ENCODE measurements at places on chromosomes 16 and 17.

DNA sequence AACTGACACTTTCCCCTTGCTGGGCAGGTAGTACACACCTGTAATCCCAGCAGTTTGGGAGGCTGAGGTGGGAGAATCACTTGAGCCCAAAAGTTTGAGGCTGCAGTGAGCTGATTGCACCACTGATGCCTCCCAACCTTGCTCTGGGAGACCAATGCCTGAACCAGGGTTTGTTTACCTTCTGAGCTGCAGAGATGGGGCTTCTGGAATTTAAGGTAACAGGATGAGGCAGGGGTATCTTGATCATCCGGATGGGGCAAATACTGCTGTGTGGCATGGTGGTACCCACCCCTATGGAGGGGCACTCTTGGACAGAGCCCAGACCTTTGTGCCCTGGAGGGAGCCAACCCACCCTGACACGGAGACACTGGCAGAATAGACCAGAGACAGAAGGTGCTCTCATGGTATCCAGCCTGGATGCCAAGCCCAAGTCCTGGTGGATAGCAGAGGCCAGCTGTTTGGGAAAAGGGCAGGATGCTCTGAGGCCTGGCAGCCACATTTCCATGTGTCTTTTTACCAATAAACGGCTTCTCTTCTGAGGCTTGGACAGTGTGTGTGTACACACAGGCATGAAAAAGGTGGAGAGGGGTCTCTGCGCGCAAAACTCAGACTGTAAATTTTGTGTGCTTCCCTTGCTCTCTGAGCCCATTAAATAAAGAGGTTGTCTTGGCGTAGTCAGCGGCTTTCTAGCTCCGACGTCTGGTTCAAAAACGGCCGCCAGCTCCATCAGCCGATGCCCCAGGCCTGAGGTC lies 4.4 kb downstream of the ZNF48 start:
- no peak for DNase-seq

DNA sequence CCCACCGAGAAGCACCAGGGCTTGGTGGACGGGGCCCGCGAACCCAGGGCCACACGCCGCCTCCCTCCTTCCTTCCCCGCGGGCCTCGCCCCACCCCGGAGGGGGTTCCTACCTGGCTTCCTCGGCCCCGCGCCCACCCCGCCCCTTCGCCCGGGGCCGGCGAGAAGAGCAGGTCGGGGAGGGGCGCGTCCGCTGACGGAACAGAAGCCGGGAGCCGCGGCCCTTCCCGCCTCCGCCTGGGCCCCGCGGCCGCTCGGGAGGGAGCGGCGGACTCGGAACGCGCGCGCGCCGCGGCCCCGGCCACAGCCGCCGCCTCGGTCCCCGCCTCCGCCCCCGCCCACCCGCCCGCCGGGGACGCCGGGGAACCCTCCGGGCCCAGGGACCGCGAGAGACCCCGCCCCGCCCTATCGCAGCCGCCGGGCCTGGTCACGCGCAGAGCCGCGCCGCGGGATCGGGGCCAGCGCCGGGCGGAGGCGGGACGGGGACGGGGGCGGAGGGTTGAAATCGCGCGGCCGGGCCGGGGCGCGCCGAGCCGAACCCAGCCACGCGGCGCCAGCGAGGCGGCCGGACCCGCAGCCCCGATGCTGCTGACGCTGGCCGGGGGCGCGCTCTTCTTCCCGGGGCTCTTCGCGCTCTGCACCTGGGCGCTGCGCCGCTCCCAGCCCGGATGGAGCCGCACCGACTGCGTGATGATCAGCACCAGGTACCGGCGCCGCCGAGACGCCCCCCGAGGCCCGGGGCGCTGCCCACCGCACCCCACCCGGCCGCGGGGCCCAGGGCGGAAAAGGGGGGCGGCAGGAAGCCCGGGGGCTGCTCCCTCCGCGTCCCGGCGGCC lies at the start of gene TLCD3A:
Gene TLCD3A (plus strand): TSS at position 530 of the 835 bp plus-strand sequence. CDS start 52 bp downstream, at position 582.
- DNase-seq = peak; percentile 40

- DNase-seq = no peak
Observed at GRCh38 chr17:30567231-30568116, 90.3 kb downstream of the GOSR1 start.

DNA sequence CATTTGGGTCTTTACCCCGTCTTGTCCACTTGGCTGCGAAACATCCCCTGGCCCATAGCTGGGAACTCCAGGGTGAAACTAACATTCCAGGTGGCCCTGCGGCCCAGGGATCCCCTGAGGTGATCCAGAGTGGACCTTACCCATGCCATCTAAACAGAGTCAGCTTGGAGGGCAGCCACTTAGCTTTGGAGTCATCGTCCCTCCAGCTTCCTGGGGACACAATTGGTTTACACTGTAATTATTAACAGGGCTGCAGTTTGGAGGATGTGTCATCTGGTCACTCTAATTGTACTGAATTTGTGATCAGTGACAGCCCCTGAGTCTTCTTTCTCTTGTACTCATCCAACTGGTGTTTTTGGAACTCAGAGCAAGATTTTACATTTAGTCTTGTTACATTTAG lies 149.9 kb downstream of the ENGASE start:
- DNase-seq = no peak

DNA sequence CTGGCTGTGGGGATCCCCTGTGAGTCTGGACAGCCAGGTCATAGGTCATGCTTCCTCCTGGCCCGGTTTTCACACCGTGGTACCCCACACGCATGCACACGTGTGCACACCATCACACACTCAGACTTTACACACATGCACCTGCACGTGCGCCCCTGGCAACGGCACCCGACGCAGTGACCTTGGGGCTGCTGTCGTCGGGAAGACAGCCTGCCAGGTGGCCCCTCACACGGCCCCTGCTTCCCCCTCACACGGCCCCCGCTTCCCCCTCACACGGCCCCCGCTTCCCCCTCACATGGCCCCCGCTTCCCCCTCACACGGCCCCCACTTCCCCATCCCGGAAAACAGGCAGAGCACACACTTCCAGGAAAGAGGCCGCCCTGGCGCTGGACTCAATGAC lies 45.1 kb downstream of the CBFA2T3 start:
- no peak for DNase-seq

- no peak for DNase-seq
Observed at GRCh38 chr16:54718376-54718775, 212.3 kb upstream of the IRX5 start.

DNA sequence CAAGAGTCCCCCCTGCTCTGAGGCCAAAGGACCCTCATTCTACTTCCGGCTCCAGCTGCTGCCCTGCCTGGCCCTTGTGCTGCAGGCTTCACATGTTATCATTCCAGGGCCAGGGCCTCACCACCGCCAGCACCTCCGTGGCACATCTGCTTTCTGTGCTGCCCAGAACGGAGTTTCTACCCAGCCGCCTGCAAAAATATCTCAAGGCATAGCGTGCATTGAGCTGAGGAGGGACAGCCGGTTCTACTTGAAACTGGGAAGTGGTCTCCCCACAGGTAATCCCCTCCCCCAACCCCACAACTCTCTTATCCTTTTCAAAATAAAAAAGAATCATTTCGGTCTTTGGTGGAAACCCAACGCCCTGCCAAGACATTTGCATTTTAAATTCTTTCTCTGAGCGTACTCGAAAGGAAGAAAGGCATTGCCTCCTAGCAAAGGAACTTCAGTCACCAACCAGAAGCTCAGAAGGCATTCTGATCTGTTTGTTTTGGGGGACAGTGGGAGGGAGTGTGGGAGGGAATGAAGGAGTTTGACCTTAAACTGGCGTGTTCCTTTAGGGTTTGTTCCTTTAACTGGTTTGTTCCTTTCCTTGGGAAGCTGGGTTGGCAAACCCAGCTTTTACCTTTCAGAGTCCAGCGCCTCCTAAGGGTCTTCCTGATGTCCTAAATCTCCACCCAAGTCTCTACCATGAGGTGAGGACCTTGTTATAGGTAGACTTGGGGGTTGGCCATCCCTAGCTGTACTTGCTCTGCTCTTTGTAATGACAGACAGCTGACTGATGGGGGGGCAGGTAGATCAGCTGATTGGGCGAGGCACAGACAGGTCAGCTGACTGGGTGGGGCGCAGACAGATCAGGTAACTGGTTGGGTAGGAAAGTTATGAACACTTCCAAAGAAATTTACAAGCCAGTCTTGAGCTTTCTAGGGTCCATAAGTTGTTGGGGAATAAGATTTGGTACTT lies 33.4 kb upstream of the PIK3R6 start:
- DNase-seq = no peak

DNA sequence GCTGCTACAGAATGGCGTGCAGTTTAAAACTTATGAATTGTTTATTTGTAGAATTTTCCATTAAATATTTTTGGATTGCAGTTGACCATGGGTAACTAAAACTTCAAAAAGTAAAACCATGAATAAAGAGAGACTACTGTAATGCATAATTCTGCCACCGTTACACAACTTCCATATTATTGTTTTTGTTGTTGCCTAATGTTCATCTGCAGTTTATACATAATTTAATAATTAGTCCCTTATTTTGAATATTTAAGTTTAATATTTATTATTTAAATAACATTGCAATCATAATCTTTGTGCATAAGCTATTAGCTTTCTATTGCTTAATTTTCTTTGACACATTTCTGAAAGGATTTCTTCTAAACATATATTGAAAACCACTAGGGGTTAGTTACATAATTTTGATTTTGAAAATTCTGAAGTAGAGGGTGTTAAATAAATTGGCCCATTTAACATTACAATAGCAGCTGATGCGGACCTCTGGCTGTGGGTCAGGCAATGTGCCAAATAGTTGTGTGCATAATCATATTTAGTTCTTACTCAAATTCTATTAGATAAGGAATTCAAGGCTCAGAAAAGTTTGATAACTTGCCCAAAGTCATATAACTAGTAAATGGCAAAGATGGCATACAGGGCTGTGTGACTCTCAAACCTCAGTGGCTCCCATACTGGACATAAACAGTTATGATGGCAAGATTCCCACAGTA lies 31.1 kb downstream of the PPM1E start:
- peak; percentile 25 for DNase-seq

- DNase-seq = peak; percentile 24
Observed at GRCh38 chr17:80151333-80151732, 4.4 kb upstream of the EIF4A3 start.

DNA sequence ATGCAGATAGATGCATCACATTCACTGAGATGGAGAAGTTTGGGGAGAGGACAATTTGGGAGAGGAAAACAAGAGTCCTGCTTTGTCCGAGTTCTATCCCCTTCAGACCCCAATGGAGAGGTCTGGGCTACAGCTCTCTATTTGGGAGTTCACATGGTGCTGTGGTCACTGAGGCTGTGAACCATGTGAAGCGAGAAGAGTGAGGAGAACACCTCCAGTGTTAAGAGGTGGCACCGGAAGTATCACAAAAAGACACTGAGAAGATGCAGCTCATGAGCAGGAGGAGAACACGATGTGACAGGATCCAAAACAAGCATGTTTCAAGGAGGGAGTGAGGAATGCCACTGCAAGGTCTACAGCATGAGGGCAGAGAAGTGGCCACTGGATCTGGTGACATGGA lies 39.7 kb downstream of the PIK3R5 start:
- no peak for DNase-seq

- DNase-seq = no peak
Observed at GRCh38 chr17:21078016-21078780, 35.4 kb upstream of the USP22 start.

- no peak for DNase-seq
Observed at GRCh38 chr17:81672504-81672903, 6.0 kb downstream of the CCDC137 start.

GRCh38 chr16:48824271-48824670 lies 214.3 kb upstream of the N4BP1 start:
- no peak for DNase-seq

DNA sequence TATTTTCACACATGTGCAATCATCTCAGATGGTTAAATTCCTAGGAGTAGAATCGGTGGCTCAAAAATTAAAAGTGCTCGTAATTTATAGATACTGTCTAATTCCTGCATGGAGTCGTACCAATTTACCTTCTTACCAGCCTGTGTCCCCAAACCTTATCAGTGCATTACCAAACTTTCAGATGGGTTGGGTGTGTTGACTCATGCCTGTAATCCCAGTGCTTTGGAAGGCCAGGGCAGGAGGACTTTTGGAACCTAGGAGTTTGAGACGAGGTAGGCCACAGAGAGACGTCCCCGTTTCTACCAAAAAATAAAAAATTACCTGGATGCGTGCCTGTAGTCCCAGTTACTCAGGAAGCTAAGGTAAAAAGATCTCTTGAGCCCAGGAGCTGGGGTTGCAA lies 34.5 kb upstream of the GPRC5B start:
- no peak for DNase-seq

- no peak for DNase-seq
Observed at GRCh38 chr16:22262460-22262859, 34.7 kb upstream of the POLR3E start.

DNA sequence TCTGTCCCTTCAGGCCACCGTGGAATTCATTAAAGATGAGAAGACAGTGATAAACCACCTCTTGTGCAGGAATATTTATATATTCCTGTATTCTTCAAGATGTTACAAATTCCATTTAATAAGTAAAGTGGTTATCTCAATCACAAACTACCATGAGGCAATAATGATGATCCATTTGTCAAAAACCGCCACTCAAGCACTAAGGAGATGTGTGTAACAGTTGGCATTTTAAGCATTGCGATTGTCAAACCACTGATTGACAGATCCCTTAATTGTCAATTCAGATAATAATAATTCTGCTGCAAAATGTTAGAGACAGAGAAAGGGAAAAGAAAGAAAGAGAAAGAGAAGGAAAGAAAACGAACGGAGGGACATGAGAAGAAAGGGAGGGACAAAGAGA lies 476.1 kb upstream of the RBFOX1 start:
- no peak for DNase-seq

GRCh38 chr17:72270273-72270924 lies 149.6 kb downstream of the SOX9 start:
- DNase-seq = peak; percentile 84

DNA sequence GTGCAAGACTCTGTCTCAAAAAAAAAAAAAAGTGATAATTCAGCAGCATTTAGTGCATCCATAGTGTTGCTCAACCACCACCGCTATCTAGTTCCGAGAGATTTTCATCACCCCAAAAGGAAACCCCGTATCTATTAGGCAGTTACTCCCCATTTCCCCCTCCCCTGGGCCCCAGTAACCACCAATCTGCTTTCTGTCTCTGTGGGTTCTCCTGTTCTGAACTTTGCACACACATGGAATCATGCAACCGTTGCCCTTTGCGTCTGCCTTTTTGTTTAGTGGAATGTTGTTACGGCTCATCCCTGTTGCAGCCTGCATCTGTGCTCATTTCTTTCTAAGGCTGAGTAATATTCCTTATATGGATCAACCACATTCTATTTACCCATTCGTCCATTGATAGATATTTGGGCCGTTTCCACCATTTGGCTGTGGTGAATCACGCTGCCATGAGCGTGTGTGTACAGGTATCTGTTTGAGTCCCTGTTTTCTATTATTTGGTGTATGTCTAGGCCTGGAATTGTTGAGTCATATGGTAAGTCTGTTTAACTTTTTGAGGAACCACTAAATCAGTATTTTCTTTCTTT lies 8.7 kb upstream of the SYNGR2 start:
- DNase-seq = no peak

- no peak for DNase-seq
Observed at GRCh38 chr16:12026741-12027490, 50.4 kb downstream of the SNX29 start.

DNA sequence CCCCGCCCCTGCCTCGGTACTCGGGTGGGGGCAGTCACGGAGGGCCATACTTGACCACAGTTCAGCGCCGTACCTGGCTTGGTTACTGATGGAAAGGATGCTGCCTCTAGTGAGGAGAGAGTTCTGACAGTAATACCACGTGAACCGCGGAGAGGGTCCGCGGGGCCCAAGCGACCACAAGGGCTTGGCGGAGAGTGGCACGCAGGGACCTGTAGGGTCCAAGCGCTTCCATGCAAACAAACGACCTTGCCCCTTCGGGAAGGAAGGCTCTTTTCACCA lies 9.2 kb downstream of the KDM6B start:
- DNase-seq = no peak

GRCh38 chr16:1174477-1175357 lies 21.8 kb downstream of the CACNA1H start:
- peak; percentile 2 for DNase-seq
